ENCODE measurements at places on chromosomes 2 and 18. TPM values are rescaled to one million over a fixed set of nuclear protein-coding genes. Genes with fewer than 3 reads are reported as not detected.

Gene OXER1
- total RNA-seq = not detected

Gene C2orf78
- total RNA-seq = not detected

DNA sequence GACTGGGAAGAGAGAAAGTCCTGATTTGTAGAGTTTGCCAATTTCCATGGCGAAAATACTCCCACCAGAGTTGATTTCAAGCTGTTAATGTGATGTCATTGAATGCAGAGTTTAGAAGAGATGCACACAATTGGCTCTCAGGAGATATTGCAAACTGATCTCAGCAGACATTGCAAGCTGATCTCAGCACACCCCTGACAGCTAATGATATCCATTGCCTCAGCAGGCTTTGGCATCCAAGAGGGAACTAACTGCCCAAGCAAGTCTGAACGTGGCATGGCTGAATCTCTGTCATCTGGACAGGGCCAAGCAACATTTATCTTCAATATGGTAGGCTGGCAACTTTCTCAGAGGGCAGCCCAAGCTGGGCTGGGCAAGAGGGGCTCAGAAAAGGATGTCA lies 78.4 kb upstream of the CYP1B1 start:
- DNase-seq = no peak

- DNase-seq = no peak
These were observed 31.6 kb upstream of the CDK5R2 start for GRCh38 chr2:218927876-218928275.

Measured in Caki2 (cell line).